HTR-8/SVneo (cell line): ENCODE measurements at places on chromosomes 6 and 20.

GRCh38 chr20:63741676-63742380, 2.3 kb downstream of the SLC2A4RG start:
- no peak for DNase-seq

GRCh38 chr6:4157506-4157905, 22.1 kb upstream of the ECI2 start:
- no peak for DNase-seq

DNA sequence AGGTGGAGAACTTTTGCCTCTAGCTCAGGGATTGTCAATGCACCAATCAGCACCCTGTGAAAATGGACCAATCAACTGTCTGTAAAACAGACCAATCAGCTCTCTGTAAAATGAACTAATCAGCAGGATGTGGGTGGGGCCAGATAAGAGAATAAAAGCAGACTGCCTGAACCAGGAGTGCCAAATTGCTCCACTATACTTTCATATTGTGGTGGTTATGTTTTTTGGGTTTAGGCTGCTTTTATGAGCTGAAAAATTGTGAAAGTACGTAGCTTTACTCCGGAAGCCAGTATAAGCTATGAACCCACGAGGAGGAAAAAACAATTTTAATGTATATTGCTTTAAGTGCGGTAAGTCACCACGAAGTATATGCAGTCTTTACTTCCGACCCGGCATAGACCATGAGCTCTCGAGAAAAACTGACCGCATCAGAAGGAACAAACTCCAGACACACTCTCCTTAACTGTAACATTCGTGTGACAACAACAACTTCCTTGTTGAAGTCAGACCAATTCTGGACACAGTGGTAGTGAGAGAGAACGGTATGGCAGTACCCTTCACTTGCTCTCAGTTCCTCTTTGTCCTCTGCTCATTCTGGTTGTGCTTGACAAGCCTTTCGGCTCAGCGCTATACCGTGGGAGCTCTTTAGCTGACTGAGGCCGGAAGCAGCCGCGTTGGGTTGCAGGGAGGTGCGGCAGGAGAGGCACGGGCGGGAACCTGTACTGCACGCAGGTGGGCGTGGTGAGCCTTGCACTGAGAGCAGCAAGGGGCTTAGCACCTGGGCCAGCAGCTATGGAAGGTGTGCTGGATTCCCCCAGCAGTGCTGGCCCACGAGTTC, 81.9 kb upstream of the E2F3 start:
- DNase-seq = no peak

DNA sequence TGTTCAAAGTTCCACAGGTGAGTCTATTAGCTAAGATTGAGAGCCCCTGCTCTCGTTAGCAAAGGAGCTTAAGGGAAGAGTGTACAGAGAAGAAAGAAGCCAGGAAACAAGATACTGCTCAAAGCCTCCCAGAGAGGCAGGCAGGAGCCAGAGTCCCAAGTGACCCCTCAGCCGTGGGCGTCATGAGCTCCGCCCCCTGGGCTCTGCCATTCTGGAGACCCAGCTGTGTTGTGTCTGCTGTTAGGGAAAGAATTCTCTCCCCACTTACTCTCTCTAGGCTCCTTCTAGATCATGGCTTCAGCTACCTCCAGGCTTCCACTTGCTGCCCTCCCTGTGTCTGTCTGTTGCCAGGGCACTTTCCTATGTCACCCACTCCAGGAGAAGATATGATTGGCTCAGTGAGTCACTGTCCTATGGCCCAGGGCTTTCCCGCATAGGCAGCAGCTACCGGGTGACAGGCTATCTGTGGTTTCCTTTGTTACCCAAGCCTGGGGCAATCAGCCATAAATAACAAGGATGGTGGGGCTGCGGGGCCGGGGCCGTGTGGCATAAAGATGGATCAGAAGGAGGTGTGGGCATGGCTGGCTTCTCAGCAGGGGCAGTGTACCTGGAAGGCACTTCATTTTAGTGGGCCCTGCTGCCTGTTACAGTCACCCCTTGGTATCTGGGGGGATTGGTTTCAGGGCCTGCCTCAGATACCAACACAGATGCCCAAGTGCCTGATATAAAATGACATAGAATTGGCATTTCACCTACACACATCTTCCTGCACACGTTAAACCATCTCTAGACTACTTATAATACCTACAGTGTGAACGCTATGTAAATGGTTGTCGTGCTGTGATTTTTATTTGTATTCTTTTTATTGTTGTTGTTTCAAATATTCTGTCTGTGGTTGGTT, 118.9 kb downstream of the ARMC2 start:
- peak; percentile 60 for DNase-seq

GRCh38 chr6:144006736-144007477, 1.2 kb downstream of the PLAGL1 start:
- DNase-seq = no peak

DNA sequence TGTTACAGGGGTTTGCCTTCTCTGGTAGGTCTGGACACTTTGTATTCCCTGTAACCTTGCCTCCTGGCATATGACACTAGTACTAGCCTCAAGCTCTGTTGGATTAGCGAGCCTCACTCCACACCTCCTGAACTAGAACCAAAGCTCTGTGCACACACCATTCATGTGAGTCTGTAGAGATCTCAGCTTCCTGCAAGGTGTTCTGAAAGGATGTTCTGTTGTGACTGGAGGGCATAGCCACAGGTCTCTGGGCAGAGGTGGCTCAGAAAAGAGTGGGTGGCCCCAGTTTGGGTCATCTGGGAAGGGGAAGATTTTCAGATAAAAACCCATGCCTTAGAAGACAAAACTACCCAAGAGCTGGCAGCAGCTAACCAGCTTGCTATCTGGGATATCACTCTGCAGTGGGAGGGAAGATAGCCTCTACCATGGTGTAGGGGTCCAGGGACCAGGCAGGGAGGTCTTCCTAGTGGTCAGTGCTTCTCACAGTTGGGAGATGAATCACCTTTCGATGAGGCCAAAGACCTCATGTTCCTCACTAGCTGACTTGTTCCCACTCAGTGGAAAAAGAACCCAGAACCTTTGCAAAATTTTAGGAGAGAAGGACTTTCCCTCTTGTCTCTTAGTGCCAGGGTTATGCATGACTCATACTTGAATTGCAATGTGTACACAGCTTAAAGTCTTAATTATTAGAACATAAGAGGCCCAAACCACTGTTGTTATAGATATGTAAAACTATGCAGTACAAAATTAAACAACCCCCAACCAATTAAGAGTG, 41.4 kb downstream of the HLA-F start:
- DNase-seq = no peak

DNA sequence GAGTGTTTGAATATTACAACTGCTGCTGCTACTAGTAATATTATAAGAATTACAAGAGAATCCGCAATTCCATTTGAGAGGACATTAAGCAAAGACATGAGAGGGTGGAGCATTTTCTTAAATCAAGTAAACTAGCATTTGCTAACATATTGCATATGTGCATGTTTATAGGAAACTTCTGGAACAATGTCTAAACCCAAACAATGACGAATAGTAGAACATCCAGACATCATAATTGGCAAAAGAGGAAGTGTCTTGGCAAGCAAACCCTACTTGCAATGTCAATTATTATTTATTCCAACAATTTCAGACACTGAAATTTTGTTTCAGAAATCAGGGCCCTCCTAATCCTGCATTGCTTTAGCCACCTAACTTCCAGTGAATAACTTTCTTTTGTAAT, 1155.3 kb upstream of the GJE1 start:
- no peak for DNase-seq
